Kidney (tissue), 22 donors: ENCODE measurements at places on chromosomes 3 and 15. TPM values are rescaled to one million over a fixed set of nuclear protein-coding genes. Genes with fewer than 3 reads are reported as not detected.

DNA sequence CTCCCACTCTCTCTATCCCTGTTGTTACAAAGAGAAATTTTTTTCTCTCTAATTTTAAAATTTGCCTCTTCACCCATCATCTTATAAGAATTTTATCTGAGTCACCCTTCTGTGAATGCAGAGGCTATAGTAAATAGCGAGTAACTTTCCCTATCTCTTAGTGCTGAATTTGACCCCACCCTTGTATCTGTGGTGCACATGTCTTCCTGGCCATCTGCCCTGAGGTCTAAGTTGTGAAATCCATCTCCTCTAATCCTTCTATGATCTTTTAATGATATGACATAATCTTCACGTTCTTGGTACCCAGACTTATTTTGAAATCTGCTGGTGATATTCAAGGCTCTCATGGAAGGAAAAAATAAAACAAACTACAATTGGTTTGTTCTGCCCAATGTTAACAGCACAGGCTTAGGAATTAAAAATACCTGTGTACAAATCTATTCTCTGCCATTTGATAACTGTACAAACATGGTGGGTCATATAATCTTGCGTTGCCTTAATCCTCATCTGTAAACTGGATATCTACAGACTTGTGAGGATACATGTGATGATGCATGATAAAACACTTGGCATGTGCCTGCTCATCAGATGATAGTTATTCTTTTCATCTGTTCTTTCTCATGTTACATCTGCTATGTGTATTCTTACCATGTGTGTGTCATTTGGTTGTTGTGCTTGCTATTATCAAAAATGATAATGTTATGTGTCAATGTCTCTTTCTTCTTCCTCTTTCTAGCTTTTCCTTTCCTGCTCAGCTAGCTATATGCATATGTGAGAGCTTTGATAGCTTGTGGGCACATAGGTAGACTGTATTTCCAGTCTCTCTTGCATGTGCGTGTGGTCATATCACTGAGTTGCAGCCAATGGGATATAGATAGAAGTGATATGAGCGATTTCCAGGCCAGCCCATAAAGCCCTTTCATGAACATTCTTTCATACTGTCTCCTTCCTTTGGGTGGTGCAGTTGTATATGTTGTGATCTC is 13.7 kb upstream of the CCR3 start:
- no peak for DNase-seq

DNA sequence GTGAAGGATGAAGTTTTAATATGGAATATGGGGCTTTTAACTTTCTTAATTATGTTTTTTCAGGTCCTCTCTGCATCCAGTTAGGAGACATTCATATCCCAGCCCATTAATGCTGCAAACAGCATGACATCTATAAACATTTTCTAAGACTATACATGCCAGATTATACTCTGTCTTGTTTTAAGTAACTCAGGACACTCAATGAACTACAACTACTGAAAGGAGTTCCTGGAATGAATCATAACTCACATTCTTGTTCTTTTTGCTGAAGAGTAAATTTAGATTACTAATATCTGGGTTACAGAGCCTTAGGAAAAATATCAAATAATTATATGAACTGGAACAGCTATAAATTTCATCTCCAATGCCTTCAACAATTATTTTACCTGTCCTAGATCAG is 167.4 kb downstream of the STAG1 start:
- DNase-seq, result no peak

GRCh38 chr3:113094337-113095221 is 103.8 kb downstream of the GTPBP8 start:
- DNase-seq, result no peak

DNA sequence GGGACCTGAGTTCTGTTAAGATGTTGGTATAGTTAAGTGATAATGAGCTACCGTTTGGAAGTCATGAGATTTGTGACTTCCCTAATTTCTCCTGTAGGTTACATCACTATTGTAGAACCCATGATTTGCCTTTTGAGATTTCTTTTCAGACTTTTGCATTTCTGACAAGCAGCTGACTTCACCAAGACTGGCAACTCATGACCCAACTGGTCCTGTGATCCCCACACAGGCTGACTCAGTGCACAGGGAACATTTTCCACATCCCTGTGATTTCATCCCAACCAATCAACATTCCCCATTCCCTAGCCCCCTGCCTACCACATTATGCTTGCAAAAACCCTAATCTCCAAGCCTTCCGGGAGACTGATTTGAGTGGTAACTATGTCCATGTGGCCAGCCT is 242.1 kb upstream of the PDZRN3 start:
- no peak for DNase-seq

DNA sequence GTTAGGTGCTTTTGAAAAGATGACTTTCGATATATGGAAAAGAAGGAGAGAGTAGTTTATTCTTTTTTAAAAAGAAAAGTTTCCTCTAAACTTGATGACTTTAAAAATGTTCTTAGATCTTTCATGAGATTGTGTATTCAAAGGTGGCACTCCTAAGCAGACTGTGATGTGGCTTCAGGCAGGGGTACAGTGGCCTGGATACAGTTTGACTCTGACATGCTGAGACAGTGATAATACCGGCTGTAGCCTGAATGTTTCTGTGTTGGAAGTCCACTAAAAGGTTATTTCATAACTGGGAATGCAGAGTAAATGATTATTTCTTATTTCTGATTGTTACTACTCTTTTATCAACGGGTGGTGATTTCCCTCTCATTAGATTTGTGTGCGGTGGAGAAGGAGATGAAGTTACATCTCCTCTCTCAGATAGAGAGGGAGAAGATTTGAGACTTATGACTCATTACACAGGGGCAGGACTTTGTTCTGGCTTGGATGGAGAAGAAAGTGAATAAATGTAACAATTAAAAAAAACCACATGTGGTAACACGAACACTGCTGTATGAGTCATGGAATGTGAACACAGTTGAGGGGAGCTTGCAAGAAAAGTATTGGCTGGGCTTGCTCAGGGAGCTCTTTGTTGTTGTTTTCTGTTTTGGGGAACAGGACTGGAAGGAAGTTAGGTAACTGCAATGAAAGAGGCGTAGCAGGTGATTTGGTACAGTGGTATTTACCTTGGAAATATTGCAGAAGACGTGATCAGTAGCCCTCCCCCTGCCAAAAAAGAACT is 21.6 kb downstream of the SPTSSB start:
- no peak for DNase-seq

- DNase-seq, result no peak
Measured at GRCh38 chr3:48241796-48242455, 1.0 kb downstream of the ZNF589 start.

DNA sequence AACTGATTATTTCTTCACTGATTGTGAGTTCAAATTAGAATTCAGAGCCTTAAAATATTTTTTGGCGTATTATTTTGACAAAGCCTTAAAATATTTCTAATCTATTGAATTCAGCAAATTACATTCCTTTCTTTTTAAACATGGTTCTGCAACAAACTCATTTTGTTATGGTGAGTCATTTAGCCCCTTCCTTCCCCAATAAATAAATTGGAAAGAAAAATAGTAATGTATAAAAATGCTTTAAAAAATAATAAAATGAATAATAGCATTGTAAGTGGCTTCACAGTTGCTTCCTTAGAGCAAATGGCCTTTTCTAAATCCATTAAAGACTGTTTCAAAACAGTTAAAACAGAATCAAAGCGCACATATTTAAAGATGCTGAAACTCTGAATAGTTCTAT is 12.1 kb downstream of the CSNK1G1 start:
- no peak for DNase-seq

DNA sequence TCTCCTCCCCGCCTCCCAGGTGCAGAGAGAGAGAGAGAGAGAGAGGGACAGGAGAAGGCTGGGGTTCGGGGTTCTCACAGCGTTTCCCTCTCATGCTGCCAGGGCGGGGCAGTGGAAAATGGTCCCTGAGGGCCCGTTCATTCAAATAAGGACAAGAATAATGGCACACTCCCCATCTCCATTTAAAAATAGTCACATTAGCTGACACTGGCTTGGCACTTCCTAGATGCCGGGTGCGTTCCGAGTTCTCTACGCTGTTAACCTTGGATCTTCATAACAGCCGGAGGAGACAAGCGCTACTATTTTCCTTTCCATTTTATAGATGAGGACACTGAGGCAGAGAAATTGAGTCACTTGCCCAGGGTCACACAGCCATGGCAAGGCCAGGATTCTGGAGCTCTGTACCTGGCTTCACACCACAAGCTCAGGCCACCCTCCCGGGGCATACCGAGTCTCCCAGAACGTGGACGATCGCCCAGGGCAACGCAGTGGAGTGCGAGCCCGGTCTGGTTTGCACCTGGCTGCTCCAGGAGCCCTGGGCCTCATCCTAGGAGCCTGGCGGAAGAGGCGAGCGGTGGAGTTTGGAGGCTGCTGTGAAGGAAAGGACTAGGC is 608 bp upstream of the SLC6A6 start:
- no peak for DNase-seq

- no peak for DNase-seq
Measured at GRCh38 chr3:157573780-157574378, 70.7 kb upstream of the VEPH1 start.

The CCR8 gene
- not detected for polyA plus RNA-seq
